Left renal cortex interstitium (tissue), 4 donors: ENCODE measurements at places on chromosomes 6 and 20.

DNA sequence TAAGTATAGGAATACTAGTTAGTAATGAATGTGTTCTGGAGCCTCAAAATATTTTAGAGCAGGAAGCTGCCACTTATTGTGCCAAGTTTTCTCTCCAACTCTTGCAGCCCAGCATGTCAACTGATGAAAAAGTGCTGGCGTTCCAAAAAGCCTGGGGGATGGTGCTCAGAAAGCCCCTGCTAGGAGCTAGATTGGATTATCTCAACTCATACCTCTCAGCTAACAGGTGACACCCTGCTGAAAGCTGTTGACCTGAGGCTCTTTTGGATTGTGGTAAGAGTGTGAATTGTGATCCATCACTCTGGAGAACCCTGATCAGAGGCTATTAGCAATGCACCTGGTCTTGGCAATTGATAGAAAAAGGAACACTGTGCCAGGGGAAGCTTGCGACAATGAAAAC, 580.4 kb downstream of the EYS start:
- no peak for DNase-seq

- no peak for DNase-seq
Observed at GRCh38 chr6:6741264-6741663, 152.7 kb downstream of the LY86 start.

DNA sequence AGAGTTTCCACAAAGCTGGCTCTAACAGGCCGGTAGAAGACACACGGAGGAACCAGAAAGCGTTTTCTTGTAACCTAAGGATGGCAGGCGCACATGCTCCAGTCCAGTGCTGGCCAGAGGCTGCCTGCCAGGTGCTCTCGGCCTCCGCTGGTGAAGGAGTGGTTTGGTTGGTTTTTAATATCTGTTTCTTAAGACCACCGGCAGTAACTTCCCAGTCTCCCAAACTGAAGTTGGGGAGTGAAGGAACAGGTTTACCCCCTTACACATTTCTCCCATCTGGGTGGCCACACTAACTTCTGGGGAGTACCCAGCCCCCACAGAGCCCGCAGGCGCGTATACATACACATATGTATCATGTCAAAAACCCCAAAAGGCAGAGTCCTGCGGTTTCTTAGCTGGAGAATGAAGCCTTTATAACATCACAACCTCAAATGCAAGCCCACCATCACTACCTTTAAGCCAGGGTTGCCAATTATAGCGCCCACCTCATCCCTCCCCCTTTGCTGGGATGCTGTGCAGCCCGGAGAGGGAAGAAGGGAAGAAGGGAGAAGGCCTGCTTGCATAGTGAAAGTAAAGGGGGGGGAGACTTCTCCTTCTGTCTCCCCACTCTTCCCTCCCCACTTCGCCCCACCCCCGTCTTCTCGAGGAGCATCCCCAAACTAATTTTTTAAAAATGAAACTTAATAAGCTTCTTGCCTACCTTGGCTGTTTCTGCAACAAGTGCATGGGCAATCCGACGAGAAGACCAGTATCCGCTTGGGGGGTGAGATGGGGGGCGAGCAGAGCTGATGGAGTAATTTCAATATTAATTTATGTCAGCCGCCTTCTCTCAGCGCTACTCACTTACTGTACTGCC, 1.0 kb downstream of the TRERF1 start:
- DNase-seq: no peak

- no peak for DNase-seq
Observed at GRCh38 chr20:46306743-46307138, 1.6 kb downstream of the CDH22 start.
